ENCODE measurements at places on chromosomes 3 and 15. TPM values are rescaled to one million over a fixed set of nuclear protein-coding genes. Genes with fewer than 3 reads are reported as not detected.
A peak's percentile ranks its signal among the peaks of the same experiment; 100 is the strongest.

DNA sequence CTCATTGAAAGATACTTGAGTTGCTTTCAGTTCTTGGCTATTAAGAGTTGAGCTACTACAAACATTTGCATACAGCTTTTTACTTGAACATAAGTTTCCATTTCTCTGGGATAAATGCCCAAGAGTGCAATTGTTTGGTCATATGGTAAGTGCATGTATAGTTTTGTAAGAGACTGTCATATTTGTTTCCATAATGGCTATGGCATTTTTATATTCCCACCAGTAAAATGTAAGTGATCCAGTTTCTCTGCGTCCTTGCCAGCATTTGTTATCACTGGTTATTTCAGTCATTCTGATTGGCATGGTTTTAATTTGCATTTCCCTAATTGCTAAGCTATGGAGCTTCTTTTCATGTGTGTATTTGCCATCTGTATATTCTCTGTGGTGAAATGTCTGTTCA lies 22.5 kb downstream of the C3orf80 start:
- no peak for DNase-seq

- DNase-seq: no peak
Measured at GRCh38 chr15:52037889-52038505, 19.0 kb downstream of the MAPK6 start.

GRCh38 chr3:112199622-112200316 lies 66.7 kb upstream of the GCSAM start:
- no peak for DNase-seq

CADM2 gene
- 2.5 TPM for total RNA-seq

RTP1 gene
- not detected for total RNA-seq

RETNLB gene
- not detected for total RNA-seq

DNA sequence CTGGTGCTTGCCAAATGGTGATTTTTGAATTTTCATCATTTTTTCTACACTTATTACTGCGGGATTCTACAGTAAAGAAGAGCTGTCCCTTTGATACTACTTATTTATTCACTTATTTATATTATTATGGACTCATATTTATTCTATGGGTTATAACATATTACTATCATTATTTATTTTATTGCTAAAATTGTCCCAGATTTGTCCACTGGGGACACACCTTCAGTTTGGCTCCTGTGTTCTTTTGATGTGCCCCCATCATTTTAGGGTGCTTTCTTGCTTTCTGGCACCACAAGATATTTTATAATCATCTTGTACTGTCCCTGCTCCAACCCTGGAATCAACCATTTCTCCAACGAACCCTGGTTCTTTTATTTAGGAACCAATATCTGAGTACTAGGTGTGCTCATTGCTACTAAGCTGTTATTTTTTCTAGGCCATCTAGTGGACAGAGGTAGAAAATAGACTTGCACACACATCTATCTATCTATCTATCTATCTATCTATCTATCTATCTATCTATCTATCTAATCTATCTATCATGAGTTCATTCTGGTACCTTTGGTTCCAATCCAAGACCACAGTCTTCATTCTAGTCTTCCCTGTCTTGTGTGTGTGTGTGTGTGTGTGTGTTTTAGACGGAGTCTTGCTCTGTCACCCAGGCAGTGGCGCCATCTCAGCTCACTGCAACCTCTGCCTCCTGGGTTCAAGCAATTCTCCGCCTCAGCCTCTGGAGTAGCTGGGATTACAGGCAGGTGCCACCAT lies 16.0 kb downstream of the SLC22A14 start:
- DNase-seq: no peak

- no peak for DNase-seq
Measured at GRCh38 chr15:31556494-31557150, 230.0 kb downstream of the KLF13 start.

DNA sequence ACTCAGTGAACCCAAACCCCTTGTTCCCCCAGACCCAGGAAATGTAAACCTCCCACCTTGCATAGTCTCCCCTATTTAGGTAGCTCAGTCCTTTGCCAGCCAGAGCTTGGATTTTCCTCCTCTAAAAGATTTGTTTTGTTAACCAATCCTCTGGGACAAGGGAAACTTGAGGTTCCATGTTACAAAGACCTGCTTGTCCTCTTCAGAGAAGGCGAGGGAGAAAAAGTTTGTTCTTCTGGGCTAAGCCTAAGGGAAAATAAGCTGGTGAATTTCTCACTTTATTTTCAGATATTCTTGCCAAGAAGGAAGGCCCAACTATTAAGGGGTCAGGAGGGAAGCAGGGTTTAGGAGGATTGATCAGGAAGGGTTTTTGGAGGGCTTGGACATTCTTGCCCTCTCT lies 136.1 kb upstream of the PROK2 start:
- no peak for DNase-seq

- DNase-seq: no peak
Measured at GRCh38 chr3:115698851-115699591, 75.7 kb downstream of the GAP43 start.

- no peak for DNase-seq
Measured at GRCh38 chr3:154151969-154152368, 30.8 kb downstream of the ARHGEF26 start.

DNA sequence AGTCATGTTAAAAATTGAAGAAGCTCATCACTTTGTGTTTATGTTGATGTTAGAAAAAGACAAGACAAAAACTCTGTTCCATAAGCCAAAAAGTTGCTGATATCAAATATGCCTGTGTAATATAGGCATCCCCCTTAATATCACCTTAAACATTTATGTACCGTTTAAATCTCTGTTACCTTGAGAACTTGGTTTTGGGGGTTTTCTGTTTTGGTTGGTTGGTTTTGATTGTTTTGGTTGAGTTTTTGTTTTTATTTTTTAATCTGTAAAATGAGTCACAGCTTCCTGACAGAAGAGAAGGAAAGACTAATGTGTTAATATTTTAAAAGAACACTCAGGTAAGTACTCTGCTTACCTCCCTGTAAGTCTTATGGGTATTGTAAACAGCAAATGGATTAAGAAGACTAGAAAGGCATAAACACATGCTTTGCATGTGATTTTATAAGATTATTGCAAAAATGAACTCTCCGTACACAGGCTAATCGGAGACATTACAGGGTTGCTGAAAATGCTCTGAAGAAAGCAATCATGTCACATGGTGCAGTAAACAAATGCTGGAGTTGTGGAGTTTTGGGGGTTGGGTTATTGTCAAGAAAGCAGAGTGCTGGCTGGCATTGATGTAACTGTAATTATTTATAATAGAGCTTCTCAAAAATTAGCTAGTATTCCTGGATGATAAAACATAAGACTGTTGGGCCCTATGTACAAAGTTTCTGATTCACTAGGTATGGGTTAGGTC lies 69.5 kb upstream of the MBNL1 start:
- DNase-seq: no peak

- no peak for DNase-seq
Measured at GRCh38 chr3:123110976-123111615, 44.3 kb downstream of the PDIA5 start.

DNA sequence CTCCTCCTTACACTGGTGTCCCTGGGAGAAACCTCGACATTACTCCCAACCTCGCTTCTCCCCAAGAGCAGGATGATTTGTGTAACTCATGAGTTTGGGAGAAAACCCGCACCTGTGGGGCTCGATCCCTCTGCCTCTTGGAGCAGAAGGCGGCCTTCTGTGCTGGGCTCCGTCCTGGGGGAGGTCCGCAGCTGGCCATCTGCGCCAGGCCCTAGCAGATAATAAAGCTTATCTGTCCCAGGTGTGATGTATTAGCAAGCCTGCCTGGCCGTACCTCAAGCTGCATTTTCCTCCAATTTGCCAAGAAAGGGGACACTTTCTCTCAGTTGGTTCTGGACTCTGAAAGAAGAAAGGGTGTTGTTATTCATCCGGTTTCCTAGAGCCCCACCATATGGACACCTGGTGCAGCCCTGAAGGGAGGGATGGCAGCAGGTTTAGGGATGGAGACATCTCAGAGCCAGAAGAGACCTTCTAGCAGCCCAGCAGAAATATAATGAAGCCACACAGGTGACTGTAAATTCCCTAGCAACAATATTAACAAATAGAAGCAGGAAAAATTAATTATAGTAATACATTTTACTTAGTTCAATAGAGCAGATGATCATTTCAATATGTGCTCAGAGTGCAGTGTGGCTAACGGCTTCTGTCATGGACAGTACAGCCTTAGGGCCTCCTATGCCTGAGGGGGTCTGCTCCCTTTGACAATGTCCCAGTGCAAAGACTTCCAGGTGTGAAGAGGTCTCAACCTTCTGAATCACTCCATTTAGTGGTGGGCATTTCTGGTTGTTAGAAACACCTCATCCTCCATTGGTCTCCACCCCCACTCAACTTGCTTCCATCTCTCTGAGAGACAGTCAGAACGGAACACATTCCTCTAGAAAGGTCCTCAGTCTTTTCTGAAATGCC lies 94.8 kb downstream of the CPN2 start:
- DNase-seq: no peak

PATL2 gene
- 3.0 TPM for total RNA-seq

KNG1 gene
- 0.37 TPM for total RNA-seq

DNA sequence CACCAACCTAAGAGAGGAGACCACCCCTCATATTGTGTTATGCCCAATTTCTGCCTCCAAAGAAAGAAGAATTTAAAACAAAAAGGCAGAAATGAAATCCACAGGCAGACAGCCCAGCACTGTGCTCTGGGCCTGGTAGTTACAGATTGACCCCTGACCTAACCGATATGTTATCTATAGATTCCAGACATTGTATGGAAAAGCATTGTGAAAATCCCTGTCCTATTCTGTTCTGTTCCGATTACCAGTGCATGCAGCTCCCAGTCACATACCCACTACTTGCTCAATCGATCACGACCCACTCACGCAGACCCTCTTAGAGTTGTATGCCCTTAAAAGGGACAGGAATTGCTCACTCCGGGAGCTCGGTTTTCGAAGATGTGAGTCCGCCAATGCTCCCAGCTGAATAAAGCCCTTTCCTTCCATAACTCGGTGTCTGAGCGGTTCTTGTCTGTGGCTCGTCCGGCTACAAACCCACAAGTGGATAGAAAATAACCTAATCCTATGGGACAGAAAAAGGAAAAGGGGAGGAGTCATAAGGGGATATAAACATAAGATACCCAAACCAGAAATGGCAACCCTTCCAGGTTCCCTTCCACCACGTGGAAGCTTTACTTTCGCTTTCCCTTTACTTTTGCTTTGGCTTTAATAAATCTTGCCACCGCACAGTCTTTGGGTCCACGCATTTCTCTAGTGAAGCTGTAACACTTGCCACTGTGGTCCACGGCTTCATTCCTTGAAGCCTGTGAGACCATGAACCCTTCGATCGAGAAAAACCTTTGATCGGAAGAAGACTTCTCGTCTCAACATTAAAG lies 1.7 kb upstream of the CFAP91 start:
- DNase-seq: no peak

GOLGA6A gene
- total RNA-seq: not detected

DNA sequence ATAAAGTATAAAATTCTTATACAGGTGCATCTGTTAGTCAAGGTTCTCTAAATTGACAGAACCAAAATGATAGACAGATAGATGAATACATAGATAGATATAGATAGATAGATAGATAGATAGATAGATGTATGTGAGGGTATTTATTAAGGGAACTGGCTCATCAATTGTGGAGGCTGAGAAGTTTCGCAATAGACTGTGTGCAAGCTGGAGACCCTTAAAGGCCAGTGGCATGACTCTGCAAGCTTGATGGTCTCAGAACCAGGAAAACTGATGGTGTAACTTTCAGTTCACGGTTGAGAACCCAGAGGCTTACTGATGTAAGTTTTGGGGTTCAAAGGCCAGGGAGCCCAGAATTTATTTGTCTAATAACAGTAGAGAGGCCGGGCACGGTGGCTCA lies 1123.7 kb upstream of the CADM2 start:
- no peak for DNase-seq

- no peak for DNase-seq
Measured at GRCh38 chr3:69130689-69131088, 8.3 kb upstream of the LMOD3 start.

CYP11A1 gene
- total RNA-seq: 0.55 TPM

DNAH1 gene
- total RNA-seq: 2.3 TPM

- DNase-seq: peak; percentile 76
Measured at GRCh38 chr15:58522391-58522790, 90.6 kb downstream of the LIPC start.

CIP2A gene
- total RNA-seq: 1.3 TPM

DNA sequence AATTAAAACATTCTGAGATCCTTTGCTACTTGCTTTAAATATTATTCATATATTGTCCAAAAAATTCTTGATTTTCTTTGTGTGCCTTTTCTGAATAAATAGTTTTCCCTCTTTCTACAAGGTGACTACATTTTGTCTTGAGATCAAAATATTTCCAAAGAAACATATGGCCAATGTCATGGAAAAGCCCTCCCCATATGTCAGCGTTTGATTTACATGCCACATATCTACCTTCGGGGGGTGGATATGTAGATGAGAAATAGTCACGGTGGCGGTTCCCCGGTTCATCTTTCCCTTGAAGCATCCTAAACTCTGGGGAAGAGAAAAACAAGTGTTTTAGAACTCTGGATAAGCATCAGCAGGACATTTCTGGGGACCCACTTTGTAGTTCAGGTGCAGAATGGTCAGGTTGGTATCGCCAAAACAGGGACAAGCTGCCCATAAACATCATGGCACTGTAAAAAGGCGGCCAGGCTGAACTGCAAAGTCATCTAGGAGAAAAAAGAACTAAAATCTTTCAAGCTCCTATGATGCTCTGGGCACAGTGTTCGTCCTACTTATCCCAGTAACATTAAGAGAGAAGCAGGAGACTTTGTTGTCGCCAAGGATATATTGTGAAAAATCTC lies 91.5 kb downstream of the MEX3B start:
- DNase-seq: no peak

- DNase-seq: no peak
Measured at GRCh38 chr15:25335279-25335678, 103.5 kb downstream of the UBE3A start.

- DNase-seq: no peak
Measured at GRCh38 chr3:160331127-160331937, 67.7 kb downstream of the IFT80 start.

DNA sequence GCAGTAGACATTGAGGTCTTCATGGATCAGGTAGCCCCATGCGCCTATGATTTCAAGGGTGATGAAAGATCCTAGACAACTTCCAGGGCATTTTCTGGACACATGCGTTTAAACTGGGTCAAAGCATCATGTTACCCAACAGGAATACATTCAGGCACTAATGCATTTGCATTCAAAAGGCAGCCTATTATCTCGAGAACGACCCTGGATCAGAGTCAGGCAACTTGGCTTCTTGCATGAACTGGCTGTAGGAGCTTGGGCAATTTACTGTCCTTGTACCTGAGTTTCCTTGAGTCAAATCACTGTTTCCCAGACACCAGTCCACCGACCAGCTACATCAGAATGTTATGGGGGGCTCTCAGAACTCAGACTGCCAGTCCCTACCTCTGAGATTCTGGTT lies 51.5 kb upstream of the CHST2 start:
- DNase-seq: no peak

- DNase-seq: no peak
Measured at GRCh38 chr3:122273498-122273897, 51.5 kb upstream of the CSTA start.

GRCh38 chr3:12906141-12906915 lies 65.0 kb upstream of the RPL32 start:
- DNase-seq: no peak

GRCh38 chr3:73618461-73618860 lies 6.3 kb downstream of the PDZRN3 start:
- no peak for DNase-seq

MASP1 gene
- total RNA-seq: 51.9 TPM

Data from left ventricle myocardium superior (tissue), 1 donor.